Stimulated activated CD4-positive, alpha-beta T cell treated with anti-CD3 and anti-CD28 coated beads, TNF-alpha, amount 100 ng/mL, for 24 hours (primary cell): ENCODE measurements at places on chromosomes 16 and 17.
A peak's percentile ranks its signal among the peaks of the same experiment; 100 is the strongest.

- DNase-seq, result no peak
Observed at GRCh38 chr17:75364078-75364477, 41.4 kb downstream of the GRB2 start.

GRCh38 chr17:6554342-6554741 lies 2.0 kb downstream of the PITPNM3 start:
- DNase-seq, result no peak

DNA sequence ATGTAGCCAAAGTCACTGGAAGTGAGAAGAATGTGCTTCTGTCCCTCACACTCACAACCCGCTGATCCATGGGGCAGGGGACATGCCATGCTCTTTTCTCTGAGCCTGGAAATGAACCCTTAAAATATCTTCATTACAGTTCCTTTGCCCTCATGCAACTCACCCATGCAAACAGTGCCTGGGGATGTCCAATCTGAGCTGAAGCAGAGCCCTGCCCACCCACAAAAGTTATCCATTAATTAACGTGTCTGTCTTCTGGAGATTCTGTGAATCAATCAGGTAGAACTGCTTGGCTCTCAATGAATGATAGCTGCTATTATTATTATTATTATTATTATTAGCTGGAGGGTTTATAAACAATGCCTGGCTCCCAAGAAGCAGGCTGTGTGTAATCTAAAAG lies 133.7 kb downstream of the USP31 start:
- no peak for DNase-seq

- no peak for DNase-seq
Observed at GRCh38 chr17:74296548-74296936, 22.5 kb downstream of the DNAI2 start.

DNA sequence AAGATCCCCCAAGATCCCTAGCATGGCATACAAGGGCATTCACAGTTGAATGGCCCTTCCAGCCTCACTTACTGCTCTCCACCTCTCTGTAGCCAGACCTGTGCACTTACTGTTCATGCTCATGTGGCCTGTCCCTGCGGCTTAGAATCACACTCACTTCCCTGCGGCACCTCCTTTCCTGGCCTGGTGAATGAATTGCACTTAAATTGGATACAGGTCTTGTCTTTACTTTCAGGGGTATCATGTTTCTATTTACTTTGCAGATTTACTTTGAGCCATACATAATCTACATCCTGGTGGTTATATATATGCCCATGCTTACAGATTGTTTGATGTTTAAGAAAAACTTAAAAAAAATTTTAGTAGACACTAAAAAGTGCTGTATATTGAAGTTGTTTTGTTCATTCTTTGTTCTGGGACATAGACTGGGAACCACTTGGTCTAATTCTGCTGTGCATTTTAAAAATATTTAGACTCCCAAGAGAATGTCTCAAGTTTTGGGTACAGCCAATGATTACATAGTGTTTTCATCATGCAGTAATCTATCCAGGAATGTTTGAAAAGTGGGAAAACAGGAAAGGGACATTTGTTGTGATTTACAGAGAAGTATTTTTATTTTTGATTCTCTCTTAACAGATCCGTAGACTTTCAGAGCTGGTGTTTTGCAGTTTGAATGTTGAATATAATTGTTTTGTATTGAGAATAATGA lies 63.9 kb downstream of the NUP88 start:
- DNase-seq, result no peak

GRCh38 chr17:44363613-44364159 lies at the start of gene FAM171A2:
Gene FAM171A2 (minus strand): TSS chr17:44363853. CDS start chr17:44363714, 139 bp downstream.
- peak; percentile 61 for DNase-seq

DNA sequence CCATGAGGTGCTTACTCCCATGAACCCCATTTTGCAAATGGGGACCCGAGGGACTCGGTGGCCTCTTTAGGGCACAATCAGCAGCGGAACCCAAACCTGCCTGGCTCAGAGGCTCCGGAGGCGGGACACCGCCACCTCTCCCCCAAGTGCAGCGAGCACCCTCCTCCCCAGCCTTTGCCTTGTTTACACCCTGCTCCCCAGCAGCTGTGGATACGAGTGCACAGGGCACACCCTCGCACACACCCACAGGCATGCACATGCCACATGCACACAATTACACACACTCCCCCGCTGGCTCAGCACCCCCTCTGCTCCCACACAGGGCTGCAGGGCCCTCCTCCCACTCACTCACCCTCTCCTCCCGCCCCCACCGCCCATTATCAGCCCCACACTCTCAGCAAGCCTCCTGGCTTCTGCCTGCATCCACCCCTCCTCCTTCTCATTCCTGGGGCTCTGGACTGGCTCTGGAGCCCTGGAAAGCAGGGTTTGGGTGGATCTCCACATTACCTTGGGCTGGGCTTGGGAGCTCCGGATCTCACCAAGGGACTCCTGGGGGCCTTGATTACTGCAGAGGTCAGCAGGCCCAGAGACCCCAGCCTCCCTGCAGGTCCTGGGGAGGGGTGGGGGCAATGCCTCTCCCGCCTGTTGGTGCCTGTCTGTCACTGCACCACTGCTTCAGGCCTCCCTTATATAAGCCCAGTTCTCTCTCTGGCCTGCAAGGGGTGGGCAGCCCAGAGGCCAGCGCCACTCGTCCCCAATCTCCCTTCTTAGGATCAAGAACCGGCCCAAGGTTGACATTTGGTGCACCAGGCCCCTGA lies 6.4 kb downstream of the PDK2 start:
- DNase-seq, result no peak

GRCh38 chr16:87764600-87765472 lies 950 bp downstream of the KLHDC4 start:
- DNase-seq, result no peak

DNA sequence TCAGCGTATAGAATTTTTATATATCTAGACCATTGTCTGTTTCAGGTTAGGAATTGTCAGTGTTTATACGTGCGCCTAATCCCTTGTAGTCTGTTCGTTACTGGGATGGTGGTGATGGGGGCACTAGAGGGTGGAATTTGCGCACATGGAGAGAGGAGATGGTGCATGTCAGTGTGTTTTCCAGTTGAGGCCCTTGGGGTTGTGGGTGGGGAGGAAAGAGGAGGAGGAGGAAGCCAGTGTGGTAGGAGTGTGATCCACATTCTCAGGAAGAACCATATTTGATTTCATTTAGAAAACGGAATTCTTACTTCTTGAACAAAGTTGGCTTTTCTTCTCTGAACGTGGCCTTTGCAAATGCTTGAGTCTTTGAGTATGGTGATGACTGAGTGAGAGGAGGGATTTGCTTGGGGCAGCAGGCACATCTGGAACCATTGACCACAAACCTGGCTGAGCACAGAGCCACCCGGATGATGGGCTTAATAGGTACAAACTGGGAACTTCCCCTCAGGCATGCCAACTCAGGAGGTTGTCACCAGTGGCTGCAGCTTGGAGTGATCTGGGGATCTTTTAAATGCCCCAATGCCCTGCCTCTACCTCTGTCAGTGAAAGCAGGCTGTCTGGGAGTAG lies 98.9 kb downstream of the PRKCB start:
- DNase-seq, result no peak

DNA sequence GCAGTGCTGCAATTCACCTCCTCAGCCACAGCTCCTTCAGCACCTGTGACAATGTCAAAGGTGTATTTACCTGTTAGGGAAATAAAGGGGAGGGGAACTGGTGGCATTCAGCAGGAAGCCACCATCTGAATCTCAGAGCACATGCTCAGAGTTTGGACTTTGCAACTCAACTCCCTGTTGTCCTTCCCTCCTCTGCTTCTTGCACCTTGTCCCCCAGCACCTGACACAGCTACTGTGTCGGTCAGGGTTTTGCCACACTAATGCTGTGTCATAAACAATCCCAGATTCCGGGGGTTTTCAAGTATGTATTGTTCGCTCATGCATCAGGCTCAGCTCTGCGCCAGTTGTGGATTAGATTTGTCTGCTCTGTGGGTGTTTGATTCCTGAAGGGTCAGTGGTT lies 43.7 kb downstream of the HSBP1 start:
- DNase-seq, result no peak
